ENCODE measurements at places on chromosomes 4 and X.

DNA sequence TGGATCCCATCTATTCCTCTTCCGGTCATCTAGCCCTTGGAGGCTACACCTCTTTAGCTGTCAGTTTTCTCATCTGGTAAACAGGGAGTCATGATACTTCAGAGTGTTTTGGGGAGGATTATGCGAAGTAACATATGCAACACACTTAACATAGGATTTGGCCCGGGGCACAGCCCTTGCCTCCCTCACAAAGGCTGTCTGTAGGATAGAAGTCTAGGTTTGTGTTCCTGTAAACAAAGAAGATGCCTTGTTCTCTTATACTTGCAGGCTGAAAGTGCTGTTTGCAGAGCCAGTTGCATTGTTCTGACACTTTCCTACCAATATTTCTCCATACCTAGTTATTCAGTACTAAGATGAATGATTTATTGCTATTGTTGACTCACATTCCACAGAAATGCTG lies 2.2 kb upstream of the APELA start:
- no peak for DNase-seq

DNA sequence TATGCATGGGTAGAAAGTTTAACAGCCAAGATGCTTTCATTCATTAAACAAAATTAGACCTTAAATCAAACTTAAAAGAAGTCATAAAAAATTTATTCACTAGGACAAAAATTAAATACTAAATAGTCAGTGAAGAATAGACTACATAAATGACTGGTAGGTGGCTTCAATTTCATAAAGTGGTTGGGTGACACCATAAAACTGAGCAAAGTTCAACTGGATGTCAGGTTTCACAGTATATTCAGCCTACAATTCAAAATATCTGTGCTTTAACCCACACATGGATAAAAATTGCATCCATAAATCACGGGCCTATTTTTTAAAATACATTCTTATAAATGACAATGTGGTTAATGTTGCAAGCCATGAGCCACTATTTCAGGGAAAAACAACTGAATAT lies 582.3 kb downstream of the IL15 start:
- DNase-seq: no peak

DNA sequence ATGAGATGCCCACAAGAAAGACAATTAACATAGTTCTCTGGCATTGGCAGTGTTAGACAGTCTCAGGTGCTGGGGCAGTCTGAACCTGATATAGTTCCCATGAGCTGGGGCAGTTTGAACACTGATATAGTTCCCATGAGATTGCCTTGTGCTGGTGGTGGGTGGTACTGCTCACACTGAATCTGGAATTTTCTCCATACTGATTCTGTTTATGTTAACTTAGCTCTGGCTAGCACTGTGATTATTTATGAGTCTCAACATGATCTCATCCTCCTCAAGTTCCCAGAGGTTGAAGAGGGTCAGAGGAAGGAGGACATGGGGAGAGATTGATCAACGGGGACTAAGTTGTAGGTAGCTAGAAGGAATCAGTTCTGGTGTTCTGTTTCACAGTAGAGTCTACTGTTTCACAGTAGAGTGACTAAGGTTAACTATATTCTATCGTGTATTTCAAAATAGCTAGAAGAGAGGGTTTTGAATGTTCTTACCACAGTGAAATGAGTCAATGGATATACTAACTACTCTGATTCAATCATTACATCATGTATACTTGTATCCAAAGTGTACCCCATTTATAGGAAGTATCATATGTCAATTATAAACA lies 379.9 kb downstream of the ADAM29 start:
- DNase-seq: no peak

DNA sequence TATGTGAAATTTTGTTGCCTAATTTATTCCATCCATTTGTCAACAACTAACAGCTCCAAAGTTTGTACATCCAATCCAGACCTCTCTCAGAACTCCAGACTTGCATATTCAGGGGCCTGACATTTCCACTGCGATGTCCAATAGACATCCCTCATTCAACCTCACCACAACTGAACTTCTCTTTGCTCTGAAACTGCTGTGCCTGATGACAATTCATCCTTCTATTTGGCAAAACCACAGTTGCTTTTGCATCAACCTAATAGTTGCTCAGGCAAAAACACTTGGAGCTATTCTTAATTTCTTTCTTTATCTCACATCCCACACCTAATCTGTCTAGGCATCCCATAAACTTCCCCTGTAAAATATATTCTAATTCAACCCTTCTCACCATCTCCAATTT lies 56.5 kb downstream of the ANTXR2 start:
- no peak for DNase-seq

GRCh38 chr4:70183168-70183939 lies 12.2 kb upstream of the ODAM start:
- DNase-seq: no peak

DNA sequence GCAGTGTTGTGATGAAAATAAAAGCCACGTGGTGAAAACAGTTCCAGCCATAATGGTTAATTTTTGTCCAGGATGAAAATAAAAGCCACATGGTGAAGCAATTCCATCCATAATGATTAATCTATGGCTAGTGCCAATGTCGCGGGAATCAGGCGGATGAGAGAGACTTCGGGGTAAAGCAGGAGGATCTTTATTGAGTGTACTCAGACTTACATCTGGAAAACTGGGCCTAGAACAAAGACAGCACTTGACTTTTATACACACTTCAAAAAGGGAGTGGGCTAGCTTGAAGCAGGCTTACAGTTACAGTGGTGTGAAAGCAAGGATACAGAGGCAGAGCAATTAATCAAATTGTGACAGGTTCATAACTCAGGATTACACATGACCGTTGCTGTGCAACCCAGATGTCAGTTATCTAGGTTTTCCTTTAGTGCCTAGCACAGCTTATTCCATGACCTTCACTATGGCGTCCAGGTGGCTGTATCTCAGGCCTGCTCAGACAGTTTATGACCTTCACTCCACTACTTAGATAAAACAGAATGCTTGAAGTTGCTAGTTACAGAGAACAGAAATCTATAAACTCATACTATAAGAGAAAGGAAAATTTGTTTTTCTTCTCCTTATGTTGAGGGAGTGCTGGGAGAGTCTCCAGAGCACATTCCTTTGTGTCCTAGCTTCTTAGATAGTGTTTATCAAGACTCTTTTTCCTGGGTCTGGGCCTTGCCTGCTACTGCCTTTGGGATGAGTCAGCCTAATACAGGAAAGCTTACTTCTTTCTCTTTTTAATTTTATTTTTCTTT lies 5.9 kb upstream of the PLA2G12A start:
- DNase-seq: no peak

DNA sequence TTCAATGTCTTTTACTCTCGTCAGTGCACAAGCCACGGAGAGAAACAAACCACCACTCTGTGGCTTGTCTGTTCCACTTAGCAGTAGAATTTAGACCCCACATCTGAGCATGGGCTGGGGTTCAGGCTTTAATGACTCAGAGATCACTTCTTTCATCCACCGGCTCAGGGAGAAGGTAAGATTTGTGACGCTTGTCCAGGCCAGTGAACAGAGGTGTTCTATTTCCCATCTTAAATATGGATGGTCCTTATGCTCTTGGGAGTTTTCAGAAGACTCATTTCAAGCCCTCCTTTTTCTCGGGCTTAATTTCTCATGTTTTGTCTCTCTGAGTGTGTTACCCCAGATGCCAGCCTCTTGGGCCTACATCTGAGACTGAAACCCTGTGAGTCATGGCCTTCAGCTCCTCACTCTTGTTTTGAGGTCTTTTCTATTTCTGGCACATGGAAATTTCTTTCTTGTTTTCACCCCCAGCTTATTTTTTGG lies 127.4 kb upstream of the SFRP2 start:
- no peak for DNase-seq

DNA sequence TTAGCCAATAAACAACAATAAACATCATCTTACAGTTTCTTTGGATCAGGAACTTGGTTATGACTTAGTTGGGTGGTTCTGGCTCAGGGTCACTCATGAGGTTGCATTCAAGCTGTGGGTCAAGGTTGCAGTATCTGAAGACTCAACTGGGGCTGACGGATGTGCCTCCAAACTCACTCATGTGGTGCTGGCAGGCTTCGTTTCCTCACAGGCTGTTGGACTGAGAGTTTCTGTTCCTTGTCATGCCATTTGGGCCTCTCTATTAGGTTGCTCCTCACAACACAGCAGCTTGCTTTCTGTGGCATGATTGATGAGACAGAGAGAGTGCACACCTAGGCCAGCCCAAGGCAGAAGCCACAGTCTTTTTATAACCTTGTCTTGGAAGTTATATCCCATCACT lies 20.7 kb downstream of the FRMPD3 start:
- no peak for DNase-seq

DNA sequence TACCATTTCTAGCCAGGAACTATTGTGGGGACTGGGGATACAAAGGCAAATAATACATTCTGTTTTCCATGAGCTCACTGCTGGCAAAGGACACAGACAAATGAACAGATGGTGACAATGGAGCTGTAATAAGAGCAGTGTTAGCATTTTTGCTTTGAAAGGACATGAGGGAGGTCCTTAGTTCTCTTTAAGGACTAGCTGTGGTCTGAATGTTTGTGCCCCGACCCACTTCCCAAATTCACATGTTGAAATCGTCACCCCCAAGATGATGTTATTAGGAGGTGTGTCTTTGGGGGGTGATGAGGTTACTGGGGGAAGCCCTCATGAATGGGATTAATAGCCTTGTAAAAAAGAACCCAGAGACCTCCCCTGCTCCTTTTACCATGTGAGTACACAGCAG lies 30.3 kb downstream of the CCNG2 start:
- no peak for DNase-seq

DNA sequence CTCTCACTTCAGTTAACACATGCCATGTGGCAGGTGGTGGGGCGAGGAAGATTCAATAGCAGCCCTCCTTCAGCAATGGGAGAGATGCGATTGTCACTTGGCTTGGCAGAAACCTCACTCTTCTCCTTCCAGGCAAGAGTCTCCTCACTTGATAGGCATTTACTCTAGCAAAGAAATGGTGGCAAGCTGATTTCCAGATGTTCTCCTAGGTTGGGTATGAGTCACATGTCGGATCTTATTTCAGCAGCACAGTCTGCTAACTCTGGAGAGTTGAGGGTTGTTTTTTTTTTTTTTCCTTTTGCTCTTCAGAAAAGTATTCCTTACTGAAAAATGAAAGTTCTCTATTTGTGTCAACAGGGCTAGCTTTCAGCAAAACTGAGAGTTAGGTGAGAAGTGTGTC lies 119.5 kb upstream of the CHRDL1 start:
- no peak for DNase-seq

DNA sequence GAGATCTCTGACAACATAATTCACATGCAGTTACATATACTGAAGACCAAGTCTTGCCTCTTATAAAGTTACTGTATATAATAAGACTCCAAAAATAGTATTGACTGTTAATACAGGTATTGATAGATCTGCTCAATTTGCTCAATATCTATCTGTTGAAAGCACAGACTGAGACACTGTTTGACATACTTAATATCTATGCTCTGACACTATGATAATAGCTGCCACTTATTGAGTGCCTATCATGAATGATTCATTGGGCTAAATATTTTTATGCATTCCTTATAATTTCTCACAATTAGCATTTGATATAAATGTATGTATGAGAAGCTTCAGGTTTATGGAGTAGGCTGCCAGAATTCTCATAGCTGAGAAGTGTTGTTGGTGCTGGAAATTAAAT lies 1600.9 kb upstream of the IGFBP7 start:
- no peak for DNase-seq

GRCh38 chrX:10471418-10471817 lies 149.0 kb downstream of the MID1 start:
- DNase-seq: no peak

DNA sequence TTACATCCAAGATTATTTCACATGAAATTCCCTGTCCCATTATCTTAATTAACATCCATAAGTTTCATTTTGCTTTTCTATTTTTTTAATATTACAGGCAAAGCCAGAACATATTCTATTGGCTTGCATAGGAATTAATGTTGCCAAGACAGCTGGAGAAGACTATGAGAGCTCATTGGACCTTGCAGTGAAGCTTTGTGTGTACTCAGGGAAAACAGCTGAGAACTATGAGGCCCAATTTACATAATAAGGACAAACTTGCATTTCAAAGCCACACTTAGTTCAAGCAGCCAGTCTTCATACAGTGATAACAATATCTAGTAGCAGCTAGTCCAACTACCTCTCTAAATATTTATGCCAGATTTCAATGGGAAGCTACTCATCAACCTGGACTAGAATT lies 134.4 kb downstream of the DDX53 start:
- DNase-seq: no peak

- DNase-seq: no peak
Observed at GRCh38 chrX:138754861-138755260, 43.3 kb upstream of the FGF13 start.

DNA sequence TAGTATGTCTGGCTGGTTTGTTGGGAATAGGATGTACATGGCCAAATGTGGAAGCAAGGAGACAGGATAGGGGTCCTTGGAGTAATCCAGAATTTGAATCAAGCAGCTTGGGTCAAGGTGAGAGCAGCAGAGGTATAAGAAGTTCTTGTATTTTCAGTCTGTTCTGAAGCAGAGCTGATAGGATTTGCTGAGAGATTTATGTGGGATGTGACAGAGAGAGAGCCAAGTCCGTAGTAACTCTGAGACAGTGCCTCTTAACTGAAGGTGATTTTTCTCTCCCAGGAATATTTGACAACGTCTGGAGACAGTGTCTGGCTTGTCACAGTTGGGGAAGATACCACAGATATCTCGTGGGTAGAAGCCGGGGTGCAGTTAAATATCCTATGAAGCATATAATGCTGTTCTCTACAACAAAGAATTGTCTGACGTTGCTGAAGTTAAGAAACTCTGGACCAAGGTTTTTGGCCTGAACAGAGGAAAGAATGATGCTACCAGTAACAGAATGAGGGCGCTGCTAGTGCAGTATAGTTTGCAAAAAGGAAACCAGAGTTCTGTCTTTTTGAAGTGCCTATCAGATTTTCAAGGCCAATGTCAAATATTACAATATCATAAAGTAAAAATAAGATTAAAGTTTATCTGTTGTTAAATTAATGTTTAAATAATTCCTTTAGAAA lies 184.0 kb downstream of the ARHGAP24 start:
- no peak for DNase-seq

DNA sequence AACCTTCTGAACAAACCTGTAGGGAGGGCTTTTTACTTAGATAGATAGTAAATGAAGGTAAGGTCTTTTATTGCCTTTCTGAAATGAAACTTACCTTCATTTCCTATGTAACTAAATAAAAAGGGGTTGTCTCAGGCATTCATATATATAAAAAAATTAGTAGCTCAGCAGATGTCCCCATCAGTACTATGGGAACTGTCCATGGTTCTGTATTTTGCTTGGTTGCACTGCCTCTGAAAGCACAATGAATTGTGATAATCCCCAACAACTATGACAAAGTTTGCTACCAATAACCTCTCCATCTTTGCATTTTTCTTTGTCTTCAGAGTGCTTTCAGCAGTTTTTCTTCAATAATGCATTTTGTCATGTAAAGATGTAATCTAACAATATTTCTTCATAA lies 222.4 kb downstream of the SLIT2 start:
- DNase-seq: no peak

GRCh38 chr4:87188932-87189331 lies 31.5 kb downstream of the KLHL8 start:
- DNase-seq: no peak

DNA sequence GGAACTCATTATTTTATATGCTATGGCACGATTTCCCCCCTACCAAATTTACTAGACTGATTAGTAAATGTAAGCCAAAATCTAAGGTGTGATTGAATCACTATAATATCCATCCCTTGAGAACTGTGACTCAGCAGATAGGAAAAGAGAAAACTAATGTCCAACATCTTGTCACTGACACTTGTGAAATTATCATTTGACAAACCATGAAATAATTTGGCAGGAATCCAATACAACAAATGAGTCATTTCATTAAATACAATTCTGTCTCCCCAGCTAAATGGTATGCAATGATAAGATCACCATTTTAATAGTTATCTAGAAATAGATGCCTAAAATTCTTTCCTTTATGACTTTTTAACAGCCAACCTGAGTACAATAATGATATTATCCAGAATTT lies 462.3 kb downstream of the DMD start:
- no peak for DNase-seq

Data from esophagus muscularis mucosa (tissue), 4 donors.